Kidney glomerular epithelial cell (primary cell): ENCODE measurements at places on chromosomes 1 and 21.

DNA sequence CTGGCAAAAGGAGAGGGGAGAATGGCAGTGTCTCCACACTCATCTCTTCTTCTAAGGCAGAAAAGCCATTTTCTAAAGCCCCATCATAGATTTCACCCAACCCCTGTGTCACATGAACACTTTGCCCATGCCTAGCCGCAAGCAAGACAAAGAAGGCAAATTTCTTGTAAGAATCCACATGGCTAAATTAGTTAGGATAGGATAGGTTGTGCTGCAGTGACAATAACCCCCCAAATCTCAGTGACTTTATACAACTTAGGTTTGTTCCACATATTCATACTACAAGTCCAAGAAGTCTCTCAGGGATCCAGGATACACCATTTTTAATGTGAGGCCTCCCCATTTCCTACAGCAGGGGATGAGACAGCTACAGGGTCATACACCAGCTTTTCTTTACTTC is 40.8 kb downstream of the MIS18A start:
- DNase-seq: no peak

GRCh38 chr1:153679337-153680119 is 1.0 kb downstream of the NPR1 start:
- no peak for DNase-seq

- no peak for DNase-seq
These were observed at the start of gene LCE3A for GRCh38 chr1:152622803-152623202. TSS of gene LCE3A (minus strand) at chr1:152623103. CDS start at chr1:152623103, 0 bp downstream.

GRCh38 chr1:12232221-12232620 is 2.4 kb downstream of the VPS13D start:
- no peak for DNase-seq

DNA sequence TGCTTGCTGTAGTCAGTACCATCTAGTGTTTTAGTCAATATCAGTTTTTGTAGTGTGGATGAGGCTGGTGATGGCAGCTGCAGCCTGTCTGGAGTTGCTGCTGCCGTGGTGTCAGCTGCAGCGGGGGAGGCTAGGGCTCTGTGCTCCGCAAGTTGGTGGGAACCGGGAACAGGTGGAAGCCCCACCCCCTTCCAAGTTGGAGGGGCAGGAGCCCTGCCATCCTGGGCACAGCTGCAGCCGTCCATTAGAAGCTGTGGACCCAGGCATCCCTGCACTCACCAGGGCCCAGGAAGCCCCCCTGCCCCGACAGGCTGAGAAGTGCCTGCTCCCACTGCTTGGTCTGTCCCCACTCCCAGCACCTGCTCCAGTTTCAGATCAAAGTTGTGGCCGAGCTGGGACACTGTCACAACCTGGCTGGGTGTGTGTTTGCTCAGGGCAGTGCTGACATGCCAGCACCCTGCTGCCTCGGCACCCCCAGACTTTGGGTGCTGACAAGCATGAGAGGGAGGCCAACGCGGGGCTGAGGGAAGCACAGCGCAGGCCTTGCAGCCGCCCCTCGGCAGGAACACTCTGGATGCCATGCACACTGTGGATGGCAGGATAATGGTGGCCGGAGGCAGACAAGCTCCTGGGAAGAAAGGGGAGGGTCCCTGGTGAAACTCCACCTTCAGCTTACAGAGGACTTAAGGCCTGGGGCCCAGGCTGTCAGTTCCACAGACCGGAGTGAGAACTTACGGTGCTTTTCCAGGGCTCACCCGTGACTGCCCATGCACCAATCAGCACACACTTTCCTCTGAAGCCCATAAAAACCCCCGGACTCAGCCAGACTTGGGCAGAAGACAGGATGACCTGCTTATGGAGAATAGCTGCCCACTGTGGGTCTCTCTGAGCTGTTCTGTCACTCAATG is 86.9 kb downstream of the ADARB1 start:
- DNase-seq: no peak

- no peak for DNase-seq
These were observed 882.9 kb upstream of the B3GALT2 start for GRCh38 chr1:194069168-194069830.
